Midbrain (tissue), 1 donor: ENCODE measurements at places on chromosomes 4 and X.
A peak's percentile ranks its signal among the peaks of the same experiment; 100 is the strongest.

DNA sequence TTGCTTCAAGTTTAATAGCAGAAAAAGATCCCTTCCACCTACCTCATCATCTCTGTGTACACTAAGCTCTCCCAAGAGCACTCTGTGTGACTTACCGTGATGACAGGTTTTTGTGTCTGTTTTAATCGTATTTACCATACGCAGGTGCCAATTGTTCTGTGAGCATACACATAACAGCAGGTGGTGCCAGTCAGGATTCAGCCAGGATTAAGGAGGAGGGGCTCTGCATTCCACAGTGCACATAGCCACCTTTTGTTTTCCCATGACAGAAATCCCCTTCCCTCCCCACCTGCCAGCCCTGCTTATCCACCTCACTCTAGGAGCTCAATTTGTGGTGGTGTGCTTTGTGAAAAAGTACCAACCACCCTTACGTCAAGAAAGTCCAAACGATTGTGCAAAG is 14.8 kb downstream of the ANK2 start:
- DNase-seq = no peak

DNA sequence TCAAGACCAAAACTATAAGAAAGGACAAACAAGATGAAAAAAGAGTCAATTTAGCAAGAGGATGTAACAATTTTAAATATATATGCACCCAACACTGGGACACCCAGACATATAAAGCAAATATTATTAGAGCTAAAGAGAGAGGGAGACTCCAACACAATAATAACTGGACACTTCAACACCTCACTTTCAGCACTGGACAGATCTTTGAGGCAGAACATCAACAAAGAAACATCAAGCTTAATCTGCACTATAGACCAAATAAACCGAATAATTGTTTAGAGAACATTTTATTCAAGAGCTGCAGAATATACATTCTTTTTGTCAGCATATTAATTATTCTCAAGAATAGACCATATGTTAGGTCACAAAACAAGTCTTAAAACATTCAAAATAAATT is 109.7 kb upstream of the TET2 start:
- DNase-seq = no peak

DNA sequence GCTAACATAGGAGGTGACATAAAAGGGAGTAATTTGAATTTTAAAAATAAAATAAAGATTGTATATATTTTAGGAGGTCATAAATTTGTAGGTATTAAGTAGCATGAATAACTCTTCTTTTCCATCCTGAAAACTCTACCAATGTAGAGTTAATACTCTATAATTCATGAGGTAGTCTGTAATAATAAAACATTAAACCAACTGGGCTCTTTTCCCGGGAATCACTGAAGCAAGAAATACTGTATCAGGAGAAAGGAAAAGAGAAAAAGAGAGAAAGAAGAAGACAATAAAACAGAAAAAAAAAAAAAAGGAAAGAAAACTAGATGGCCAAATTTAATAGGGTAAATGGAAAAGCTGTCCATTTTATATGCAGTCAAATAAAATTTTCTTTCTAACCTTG is 984.4 kb downstream of the CCSER1 start:
- DNase-seq = no peak

- DNase-seq = no peak
These were observed 669.6 kb downstream of the PCDH18 start for GRCh38 chr4:136862653-136863052.

GRCh38 chr4:39855909-39856512 is 121.7 kb downstream of the PDS5A start:
- DNase-seq = no peak

GRCh38 chr4:40916218-40916555 is 166.4 kb downstream of the NSUN7 start:
- DNase-seq = no peak

GRCh38 chrX:42219231-42219630 is 295.9 kb upstream of the CASK start:
- no peak for DNase-seq

GRCh38 chrX:155056877-155057792 is 13.8 kb downstream of the CMC4 start:
- peak; percentile 53 for DNase-seq

DNA sequence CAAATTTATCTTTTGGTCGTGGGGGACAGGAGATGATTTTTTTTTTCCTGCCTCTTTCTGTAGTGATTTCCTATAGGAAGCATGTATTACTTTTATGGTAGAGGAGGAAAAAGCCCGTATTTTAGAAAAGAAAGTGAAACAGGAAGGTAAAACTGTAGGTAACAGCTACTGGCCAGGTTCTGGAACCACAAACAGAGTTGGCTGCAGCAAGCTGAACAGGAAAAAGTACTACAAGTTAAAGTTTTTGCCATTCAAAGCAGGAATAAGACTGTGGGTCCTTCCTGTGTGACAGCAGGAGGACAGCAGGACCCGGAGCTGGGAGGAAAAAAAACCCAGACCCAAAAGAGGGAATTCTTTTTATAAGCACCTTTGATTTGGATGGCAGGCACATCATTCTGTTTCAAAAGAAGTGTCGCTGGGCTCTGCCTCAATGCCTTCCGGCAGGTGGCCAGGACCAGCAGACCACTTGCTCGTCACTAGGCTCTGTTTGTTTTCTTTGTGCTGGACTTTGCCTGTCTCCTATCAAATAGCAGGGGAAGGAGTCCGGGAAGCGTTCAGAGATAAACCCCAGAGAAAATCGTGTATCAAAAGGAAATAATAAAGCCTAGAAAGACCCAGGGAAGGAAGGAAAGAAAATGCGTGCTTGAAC is 277.9 kb downstream of the ADGRA3 start:
- DNase-seq = peak; percentile 8

DNA sequence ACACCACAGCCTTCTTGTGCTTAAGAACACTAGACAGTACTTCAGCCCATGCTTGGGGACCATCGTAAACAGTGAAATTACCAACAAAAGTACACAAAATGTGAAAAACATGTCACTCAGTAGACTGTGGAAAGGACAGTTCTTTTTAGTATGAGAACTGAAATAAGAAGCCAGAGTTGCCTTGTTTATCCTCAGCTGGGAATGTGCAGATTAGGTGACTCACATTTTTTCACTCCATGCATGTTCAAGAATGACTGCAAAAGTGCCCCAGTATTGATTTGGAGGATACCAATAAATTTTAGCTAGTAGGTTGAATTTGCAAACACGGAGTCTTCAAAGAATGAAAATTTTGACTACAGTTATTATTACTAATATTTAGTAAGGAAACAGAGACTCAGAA is 23.1 kb upstream of the BMP3 start:
- DNase-seq = no peak

GRCh38 chr4:187491286-187491685 is 504.3 kb upstream of the ZFP42 start:
- DNase-seq = no peak

- no peak for DNase-seq
These were observed 1112.1 kb upstream of the PRKX start for GRCh38 chrX:4825550-4825949.

- DNase-seq = no peak
These were observed 3.0 kb downstream of the RPL10 start for GRCh38 chrX:154401045-154401799.

GRCh38 chr4:94763005-94763404 is 5.2 kb downstream of the BMPR1B start:
- DNase-seq = no peak

DNA sequence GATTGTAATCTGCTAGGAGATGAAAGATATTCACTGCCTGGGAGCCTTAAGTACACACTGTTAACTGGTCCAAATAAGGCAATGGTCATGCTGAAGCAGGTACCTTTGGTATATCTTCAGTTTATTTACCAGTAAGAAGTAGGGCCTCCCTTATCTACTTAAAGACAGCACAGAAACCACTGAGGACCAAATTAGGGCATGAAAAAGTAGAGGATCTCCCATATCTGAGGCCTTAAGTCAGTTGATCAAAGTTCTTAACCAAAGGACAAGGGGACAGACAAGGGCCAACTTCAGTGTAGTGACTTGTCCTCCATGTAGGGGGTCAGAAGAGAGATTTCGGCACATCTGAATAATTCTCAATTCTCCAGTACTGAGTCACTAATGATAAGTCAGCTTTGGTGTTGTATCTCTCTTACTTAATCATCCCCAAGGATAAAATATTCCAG is 59.1 kb downstream of the AMELX start:
- no peak for DNase-seq

GRCh38 chr4:67871867-67872266 is 11.9 kb downstream of the TMPRSS11D start:
- peak; percentile 36 for DNase-seq

GRCh38 chr4:77045490-77045889 is 30.3 kb downstream of the CCNI start:
- no peak for DNase-seq

DNA sequence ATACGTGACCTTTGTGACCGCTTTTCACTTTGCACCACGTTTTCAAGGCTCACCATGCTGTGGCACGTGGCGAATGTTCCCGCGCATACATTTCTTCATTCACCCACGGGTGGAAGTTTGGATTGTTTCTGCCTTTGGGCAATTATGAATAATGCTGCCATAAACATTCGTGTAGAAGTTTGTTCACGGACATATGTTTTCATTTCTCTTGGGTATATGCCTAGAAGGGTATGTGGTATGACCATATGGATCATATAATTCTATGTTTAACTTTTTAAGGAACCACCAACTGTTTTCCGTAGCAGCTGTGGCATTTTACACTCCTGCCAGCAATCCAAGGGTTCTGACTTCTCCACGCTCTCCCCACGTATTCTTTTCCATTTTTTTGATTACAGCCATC is 60.9 kb upstream of the MXD4 start:
- DNase-seq = no peak

DNA sequence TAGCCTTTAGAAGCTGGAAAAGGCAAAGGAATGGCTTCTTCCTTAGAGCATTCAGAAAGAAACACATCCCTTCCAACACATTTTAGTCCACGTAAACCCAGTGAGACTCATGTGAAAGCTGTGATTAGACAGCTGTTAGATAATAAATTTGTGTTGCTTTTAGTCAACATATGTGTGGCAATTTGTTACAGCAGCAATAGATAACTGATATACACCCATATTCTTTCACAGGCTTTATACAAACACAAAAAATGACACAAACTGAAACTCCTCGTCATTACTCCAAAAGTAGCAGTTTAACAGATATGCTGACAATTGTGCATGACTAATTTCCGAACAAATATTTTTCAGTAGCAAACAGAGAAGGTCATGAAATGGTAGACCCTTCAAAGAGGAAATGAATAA is 65.3 kb downstream of the ANTXR2 start:
- no peak for DNase-seq

GRCh38 chr4:147546349-147546748 is 65.5 kb downstream of the EDNRA start:
- DNase-seq = no peak

GRCh38 chr4:93633721-93634120 is 194.8 kb upstream of the ATOH1 start:
- DNase-seq = no peak

DNA sequence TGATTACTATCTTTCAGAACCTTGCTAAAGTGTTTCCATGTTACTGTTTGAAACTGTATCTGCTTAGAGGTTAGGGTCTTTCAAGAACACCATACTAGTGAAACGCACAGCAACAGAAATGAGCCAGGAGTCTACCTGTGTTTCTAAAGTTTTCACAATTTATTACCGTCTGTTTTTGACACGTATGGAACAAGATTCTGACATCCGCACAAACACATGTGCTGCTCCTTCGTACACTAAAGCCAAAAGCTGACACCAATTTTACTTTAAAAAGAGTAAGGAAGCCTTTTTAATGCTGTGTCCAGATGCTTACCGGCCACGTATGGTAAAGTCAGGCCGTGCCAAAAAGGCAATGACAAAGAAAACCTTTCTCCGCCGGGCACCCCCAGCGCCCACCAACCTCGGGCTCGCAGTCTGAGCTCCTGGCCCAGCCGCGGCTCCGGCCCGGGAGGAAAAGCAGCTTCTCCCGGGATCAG is 532 bp downstream of the RPS4X start:
- DNase-seq = no peak

DNA sequence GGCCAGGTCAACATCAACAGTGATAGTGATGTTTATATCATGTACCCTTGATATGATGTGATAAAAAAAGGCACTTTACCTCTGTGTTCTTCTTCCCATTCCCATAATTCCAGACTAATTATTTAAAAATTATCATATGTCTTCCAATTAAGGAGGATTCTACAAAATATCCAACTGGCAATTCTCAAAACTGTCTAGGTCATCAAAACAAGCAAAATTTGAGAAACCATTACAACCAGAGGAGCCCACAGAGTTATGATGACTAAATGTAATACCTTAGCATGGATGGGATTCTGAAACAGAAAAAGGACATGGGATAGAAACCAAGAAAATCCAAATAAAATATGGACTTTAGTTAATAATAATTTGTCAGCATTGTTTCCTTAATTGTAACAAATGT is 428.6 kb upstream of the AMOT start:
- no peak for DNase-seq

DNA sequence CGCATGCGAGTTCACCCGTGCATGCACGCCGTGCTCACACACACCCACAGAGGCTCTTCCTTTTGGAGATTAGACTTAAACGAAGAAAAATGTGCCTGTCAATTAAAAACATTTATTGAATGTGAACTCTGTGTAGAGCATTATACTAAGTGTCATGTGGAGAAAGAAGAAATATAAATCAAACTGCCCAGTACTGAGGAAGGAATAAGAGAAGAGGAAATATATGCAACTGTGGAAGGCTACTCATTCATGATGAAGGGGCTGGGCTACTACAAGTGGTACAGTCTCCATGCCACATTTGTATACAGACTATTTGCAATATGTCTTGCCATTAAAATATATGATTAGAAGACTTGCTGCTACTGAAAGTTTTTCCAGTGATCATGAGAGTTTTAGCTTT is 714.7 kb downstream of the DMD start:
- no peak for DNase-seq

DNA sequence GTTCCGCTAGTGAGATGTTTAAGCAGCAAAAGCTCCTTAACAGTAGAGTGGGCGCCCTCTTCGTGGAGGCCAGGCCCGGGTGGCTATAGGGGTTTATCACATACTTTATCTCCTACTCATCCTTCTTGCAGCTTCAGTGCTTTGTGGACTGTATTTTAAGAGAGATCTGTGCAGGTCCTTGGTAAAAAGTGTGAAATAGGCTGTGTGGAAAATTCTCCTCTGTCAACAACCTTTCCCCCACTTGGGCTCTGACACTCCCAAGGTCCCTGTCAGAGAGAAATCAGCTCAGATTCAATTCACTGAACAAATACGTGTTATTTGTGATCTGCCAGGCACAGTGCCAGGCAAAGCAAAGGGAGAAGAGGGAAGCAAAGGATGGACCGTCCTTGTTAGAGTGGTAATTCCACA is 214.3 kb upstream of the PPARGC1A start:
- no peak for DNase-seq
